ENCODE measurements at places on chromosomes 2 and 18.

- DNase-seq: no peak
These were observed 82.7 kb downstream of the ORC4 start for GRCh38 chr2:147937744-147938349.

DNA sequence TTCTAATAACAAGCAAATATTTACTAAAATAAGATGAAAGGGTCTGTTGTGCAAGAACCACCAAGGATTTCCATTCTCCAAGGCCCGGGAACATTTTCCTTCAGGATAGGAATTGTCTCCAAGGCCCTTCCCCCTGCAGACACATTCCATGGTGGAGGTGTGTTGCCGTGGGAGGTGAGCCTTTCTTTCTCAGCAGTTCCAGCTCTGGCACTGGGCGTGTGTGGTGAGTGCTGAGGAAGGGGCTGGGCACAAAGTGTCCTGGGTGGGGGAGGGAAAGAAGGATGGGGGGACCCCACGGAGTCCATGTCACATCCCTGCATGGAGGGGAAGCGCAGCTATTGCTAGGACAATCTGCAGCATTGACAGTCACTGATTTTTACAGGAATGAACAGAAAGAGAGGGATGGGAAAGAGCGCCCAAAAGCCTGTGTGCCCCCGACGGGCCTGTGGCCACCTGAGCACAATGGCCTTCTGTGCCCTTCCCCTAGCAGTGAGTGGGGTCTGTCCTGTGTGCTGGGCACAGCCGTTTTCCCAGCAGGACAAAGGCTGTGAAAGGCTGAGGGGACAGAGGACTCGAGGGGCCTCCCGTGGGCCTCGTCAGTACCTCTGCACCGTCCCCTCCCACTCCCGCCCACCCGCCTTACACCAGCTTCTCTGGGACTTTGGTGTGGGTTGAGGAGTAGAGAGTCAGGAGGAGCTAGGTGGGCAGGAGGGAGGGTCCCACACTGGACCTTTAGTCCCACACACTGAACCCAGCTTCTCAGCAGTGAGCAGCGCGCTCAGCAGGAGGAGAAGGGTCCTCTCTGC lies 79.8 kb downstream of the PTGR3 start:
- DNase-seq: no peak

DNA sequence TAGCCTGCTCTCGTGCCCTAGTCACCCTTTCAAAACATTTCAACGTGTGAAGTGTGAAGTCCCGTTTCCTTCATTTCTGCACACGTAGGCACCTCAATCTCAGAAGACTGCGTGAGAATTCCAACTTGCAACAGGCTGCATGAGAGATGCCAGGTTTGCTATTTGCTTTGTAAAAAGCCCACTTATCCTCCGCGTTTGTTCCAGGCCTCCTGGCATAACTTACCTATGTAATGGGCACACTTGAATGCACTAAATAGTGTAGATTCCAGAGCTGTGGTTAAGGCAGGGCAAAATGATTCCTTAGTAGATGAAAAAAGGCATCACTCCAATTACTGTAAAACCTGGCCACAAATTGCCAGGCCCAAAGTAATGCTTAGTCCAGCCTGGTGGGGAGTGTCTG lies 179.6 kb downstream of the INO80D start:
- no peak for DNase-seq

- DNase-seq: no peak
These were observed 28.0 kb upstream of the SCLY start for GRCh38 chr2:238032755-238033337.

GRCh38 chr2:165950438-165950837 lies 3.1 kb downstream of the TTC21B start:
- no peak for DNase-seq

GRCh38 chr18:47844828-47845498 lies 85.5 kb downstream of the SMAD2 start:
- DNase-seq: no peak

GRCh38 chr18:250685-251084 lies 17.2 kb downstream of the THOC1 start:
- DNase-seq: no peak
